ENCODE measurements at places on chromosomes 5 and 9.

DNA sequence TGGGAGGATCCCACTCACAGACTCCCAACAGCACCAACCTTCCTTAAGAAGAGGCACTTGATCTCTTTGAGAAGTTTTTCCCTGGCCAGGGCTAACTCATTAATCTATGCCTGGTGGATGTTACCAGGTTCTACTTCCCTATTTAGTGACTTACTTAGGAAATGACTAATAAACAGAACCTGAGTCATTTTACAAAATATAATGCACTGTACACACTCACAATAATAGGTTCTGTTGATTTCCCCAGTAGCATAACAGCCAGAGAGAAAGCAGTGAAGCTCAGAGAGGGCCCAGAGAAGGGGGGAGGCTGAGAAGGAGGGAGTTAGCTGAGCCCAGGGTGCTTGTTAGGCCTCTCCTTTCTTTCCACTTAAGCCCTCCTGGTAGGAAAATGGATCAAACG is 27.1 kb downstream of the FRMD3 start:
- DNase-seq, result no peak

GRCh38 chr5:23483090-23483489 is 24.3 kb upstream of the PRDM9 start:
- DNase-seq, result no peak

DNA sequence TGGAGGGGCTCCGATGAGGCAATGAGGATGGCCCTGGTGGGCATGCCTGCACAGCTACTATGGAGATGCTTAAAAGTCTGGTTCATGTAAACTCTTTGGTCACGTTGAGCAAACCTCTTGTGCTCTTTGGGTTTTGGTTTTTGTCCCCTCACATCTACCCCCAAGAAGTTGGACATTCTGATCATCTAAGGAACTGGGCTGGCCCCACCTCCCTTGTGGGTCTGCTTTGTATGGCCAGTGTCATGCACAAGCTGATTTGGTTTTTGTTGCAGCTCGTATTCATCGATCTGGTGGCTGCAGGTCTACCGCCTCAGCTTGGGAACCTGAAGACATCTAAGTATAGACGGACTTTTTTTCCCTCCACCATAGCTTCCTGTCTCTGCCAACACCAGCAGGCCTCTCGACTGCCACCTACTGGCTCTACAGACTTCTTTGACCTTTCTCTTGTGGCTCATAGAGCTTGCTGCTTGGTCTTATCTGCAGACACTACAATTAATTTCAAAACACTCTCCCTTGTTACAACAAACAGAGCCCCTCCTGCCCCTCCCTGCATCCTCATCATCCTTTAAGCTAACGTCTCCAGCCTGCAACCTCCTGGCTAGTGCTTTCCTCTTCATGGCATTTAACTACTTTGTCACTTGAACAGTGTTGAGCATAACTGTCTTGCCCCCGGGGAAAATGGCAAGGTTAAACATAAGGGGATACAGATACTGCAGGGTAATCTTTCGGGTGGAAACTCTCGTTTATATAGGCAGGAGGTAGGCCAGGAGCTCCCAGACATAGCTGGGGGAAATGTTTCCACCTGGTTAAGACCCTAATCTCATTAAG is 34.5 kb downstream of the TSTD2 start:
- DNase-seq, result peak; percentile 22

GRCh38 chr5:32991421-32991815 is 280.3 kb downstream of the NPR3 start:
- DNase-seq, result no peak

DNA sequence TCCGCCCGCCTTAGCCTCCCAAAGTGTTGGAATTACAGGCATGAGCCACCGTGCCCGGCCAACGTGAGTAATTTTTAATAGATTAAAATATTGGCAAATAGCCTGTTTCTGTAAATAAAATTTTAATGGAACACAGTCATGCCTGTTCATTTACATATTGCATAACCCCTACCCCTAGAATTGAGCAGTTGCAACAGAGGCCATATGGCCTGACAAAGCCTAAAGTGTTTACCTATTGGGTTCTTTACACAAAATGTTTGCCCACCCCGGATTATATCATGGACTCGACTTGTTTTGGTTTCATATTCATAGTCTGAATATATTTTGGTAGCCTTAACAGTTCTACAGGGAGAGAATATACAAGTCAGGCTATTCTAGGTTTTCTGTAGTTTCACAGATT is 5.3 kb downstream of the NSA2 start:
- no peak for DNase-seq

- no peak for DNase-seq
Observed at GRCh38 chr5:136985785-136986475, 513.2 kb downstream of the SPOCK1 start.

- DNase-seq, result no peak
Observed at GRCh38 chr5:135100011-135100410, 66.0 kb upstream of the PITX1 start.

GRCh38 chr5:179187229-179187678 is 127.1 kb downstream of the ZNF354C start:
- DNase-seq, result no peak

DNA sequence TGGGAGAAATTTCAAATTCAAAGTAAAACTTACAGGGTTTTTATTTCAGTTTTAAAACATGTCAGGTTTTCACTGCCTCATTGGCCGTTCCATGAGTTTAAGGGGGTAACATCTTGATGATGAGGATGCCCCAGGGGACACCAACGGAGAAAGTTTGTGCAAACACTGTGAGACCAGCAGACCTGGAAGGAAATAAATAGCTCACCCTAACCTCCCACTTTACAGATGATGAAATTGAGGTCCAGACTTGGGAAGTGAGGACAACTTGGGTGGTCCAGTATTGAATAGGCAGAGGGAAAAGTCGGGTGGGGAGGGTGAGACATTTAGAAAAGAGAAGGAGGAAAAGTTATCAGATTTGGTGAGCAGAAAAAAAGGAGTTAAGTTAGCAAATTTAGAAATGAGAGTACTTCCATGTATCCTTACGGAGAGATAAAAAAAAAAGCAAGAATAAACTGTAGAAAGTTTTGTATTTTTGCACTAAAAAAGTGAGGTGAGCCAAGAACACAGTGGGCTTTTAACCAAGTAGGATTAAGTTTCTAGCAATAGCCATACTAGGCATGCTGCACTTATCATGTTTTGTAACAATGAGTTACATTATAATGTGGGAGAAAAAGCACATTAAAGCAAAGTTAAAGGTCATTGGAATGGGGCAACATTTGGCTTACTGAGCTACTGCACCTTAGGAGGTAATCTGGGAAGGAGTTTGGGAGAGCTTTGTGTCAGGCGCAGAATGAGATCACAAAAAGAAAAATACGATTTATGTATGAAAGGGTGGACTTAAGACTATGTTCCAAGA is 125.1 kb downstream of the GAS1 start:
- DNase-seq, result no peak

GRCh38 chr5:26791021-26791420 is 247.4 kb downstream of the CDH9 start:
- DNase-seq, result no peak

GRCh38 chr5:124713595-124713994 is 32.8 kb downstream of the ZNF608 start:
- no peak for DNase-seq

GRCh38 chr5:472076-472655 is 29.2 kb downstream of the EXOC3 start:
- DNase-seq, result no peak

- no peak for DNase-seq
Observed at GRCh38 chr5:90703932-90704331, 145.3 kb downstream of the ADGRV1 start.

GRCh38 chr5:106730506-106730905 is 940.2 kb downstream of the EFNA5 start:
- no peak for DNase-seq

- no peak for DNase-seq
Observed at GRCh38 chr9:86163503-86163902, 64.1 kb upstream of the GOLM1 start.

- DNase-seq, result no peak
Observed at GRCh38 chr5:14569948-14570691, 11.5 kb upstream of the OTULINL start.

- DNase-seq, result no peak
Observed at GRCh38 chr5:157484768-157485167, 24.8 kb downstream of the NIPAL4 start.

DNA sequence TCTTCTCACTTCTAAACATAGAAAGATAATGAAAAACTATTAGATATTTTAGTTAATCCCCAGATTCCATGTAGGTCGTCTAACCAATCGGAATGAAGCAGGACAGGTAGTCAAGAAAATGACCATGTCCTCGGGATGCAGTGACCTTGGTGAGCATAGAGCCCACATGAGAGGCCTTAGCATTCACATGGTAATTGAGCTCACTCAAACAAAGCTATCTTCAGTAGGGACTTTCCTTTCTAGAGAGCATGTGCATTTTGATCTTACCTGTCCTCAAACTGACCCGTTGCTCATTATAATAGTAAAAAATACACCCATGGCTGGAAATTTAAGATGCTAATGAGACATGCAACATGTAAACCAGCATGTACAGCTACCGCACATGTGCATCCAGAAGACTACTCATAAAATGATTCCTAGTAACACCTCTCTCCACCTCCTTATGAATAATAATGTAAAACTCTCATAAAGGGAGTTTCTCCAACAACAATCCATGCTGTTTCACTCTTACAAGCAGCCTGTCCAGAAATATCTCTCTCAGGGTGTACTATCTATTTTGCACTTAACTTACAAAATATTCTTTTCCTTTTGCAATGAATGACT is 274.0 kb upstream of the CDH9 start:
- DNase-seq, result no peak

DNA sequence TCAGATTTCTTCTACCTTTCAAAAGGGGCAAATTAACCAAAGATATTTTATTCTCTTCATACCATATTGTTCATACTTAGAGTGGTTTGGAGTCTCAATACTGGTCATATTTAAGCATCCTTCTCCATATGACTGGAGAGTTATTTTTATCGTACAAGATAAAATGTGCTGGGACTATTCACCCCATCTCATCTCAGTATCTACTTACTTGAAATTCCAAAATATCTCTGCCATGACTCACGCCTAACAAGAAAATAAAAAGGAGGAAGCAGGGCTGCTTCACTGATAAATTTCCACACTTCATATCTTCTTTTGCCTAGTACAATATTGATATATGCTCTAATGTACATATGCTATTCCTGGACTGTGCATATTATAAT is 277.9 kb upstream of the CDH9 start:
- no peak for DNase-seq

GRCh38 chr5:54717870-54718269 is 200.3 kb downstream of the SNX18 start:
- no peak for DNase-seq

DNA sequence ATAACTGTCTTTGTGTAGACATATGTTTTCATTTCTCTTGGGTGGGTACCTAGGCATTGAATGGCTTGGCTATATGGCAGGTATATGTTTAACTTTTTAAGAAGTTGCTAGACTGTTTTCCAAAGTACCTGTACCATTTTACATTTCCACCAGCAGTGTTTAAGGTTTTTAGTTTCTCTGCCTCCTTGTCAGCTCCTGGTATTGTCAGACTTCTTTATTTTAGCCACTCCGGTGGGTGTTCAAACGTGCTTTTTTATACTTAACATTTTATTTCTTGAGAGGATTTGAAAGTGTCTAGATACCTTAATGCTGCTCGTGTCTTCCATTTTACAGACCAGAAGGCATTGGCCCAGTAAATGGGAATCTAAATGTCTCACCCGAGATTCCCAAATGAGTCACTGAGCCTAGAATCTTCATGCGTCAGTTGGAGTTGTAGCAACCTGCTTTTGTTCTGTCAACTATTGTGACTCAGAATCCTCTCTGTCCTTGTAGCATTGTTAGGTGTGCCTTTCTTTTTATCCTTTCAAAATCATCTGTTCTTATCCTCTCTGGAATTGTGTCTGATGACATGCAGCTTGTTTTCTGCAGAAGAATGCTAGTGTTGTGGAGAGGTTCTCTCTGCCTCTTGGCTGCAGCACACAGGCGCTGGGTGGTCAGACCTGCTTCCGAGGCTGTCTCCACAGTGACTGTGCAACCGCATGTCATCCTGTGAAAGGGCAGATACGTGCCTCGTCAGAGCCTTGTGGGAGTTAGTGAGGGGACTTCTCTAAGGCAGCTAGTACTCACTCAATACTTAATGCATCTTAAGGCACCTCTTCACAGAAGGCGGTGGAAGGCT is 291.8 kb downstream of the AOPEP start:
- no peak for DNase-seq

- no peak for DNase-seq
Observed at GRCh38 chr5:142876817-142877216, 106.6 kb downstream of the ARHGAP26 start.

DNA sequence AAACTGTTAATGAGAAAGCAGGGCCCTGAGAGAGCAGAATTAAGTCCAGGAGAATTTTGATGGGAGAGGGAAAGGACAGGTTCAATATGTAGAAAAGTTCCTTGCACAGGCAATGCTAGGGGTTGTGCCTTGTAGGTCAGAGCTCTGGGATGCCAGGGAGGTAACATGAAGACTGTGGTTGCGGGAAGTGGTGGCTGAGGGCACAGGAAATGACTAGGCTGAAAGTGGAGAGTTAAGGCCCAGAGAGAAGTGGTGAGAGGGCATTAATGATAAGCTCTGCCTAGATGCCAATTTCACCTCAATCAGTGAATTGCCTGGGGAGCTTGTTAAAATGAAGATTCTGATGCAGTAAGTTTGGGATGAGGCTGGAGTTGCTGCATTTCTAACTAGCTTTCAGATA is 31.5 kb upstream of the PPP3R2 start:
- DNase-seq, result no peak

GRCh38 chr5:90934738-90935137 is 376.1 kb downstream of the ADGRV1 start:
- DNase-seq, result no peak

DNA sequence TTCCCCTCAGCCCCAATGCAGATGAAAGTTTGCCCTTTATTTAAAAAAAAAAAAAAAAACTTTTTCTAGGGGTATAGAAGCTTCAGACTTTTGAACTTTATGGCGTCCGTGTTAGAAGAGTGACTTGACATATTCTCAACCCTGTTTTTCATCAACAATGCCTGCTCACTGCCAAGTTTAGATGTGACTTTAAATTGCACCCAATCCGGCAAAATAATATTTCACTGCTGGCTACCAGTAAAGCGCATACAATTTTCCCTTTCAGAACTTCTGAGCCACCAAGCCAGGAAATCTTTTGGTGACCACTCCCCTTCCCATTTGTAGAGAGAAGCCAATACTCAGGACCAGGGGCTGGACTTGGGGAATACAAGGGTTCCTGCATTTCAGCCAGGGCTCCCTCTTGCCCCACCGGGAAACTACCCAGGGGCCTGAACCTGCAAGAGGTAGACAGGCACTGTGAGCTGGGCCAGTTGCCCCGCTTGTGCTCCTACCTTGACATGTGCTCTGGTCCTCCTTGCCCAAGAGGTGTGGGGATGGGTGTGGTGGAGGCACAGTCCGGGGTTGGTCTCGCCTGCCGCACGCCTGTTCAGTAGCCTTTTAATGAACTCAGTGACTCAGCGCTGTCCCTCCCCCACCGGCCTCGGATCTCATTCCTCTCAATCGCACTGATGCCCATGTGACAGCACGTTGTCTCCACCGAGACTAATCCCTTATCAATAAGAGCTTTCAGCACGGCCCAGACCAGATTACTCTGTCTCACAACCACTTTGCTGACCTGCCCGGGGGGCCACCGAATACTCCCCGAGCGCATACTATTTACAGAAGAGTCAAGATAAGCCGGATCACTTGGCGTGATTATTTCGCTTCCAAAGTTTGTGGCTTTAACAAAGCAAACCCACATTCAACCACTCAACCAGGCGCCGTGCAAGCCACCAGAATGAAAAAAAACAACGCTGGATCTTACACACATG is 226.4 kb downstream of the DCP2 start:
- DNase-seq, result no peak

All from activated CD8-positive, alpha-beta memory T cell treated with anti-CD3 and anti-CD28 coated beads for 1 hour (primary cell).